ENCODE measurements at places on chromosomes 4 and X.

- no peak for DNase-seq
Measured at GRCh38 chr4:87052615-87053014, 117.8 kb downstream of the AFF1 start.

DNA sequence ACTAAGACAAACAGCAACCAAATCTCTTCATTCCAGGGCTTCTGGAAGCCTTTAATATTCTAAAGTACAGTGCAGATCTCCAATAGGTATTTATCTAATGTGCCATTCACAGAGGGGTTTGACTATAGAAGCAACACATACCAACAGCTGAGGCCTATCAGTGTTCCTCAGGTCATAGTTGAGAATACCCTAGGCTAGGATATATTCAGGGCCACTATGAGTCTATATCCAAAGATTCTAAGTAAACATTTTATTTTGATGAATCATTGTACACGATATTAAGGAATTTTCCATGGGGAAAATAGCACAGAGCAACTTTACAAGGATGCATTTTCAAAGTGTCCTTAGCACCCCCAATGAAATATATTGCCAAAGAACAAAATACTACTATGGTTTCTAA, 9.7 kb downstream of the SMIM10 start:
- DNase-seq = no peak

DNA sequence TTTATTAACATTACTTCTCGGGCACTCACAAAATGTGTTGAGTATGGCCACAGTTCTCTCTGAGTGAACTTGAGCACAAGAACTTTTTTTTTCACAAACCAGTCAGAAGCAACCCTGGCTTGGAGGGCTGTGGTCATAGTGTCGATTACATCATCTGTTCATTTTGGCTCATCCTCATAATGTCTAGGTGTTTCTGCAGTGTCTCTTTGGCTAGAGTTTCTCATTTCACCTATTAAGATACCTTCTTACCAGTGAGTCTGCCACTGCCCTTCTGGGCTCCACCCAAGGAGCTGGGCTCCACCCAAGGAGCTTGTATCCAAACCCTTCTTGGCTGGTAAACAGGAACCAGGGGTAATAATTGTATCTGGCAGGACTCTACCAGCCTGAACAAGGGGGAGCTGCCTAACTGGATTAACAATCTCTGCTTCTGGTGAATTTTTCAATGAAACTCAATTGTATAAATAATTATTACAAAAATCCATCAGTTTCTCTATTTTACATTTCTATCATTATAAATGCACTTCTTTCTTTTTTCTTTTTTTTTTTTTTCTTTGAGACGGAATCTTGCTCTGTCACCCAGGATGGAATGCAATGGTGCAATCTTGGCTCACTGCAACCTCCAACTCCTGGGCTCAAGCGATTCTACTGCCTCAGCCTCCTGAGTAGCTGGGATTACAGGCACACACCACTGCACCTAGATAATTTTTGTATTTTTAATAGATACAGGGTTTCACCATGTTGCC, 667.7 kb upstream of the SLIT2 start:
- no peak for DNase-seq

DNA sequence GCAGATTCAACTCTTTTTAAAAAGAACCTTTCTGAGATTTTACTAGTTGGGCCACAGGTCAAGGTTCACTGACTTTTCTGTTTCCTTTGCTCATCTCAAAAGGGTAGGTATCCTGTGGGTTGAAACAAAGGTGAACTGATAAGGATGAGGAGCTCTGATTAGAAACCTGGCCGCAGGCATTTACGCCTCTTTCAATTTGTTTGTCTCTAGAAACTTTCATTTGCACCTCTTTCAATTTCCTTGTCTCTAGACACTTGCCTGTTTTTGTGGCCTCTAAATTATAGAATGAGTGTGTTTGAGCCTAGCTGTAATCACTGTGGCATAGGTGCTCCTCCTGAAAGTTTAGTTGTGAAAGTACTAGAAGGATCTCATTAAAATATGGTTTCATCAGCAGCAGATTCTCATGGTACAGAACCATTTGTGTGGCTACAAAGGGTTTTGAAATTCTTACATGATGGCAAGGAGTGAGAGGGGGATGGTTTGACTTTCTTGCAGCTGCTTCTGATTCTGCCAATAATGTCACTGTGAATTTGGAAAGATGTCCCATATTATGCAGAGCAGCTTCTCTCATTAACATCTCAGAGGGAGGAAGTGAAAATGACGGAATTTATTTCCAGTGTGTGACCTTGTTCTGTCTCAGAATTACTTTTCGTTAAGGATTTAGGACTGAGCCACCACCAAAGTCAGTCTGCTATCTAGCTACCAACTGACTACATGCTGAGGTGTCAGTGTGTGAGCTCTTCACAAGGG, 142.2 kb downstream of the SH2D1A start:
- DNase-seq = no peak

- no peak for DNase-seq
Measured at GRCh38 chr4:183284965-183285364, 35.1 kb downstream of the CLDN22 start.

DNA sequence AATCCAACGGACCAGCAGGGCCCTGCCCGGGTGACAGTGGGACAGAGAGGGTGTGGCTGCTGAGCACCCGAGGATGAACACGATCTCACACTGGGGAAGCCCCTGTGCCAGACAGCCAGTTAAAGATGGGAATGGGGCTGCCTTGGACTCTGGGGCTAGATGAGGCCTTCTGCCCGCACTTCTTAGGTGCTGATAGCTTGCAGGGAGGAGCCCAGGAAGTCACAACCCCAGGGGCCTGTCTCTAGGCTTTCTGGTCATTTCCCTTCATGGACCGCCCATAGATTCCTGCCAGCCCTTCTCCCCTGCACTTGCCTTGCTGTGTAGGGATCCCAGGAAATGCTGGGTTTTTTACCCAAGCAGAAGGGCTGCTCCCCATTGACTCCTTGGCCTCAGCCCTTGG, 6.2 kb downstream of the ZNF275 start:
- no peak for DNase-seq

GRCh38 chr4:33940281-33940680, 2304.0 kb downstream of the ARAP2 start:
- no peak for DNase-seq

DNA sequence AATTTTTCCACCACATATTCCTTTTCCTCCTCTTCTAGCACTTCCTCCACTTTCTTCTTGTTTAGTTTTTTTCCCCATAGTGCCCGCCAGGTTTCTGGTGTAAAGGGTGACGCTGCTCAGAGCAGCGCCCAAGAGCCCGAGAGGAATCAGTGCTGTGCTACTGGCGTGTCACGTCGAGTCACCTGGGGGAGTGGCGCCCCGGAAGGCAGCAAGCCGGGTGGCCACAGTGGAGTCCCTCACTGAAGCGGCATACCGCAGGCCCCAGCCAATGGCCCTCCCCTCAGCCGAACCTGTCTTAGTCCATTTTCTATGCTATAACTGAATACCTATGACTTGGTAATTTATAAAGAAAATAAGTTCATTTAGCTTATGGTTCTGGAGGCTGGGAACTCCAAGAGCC, 51.5 kb downstream of the SPIN4 start:
- DNase-seq = no peak

DNA sequence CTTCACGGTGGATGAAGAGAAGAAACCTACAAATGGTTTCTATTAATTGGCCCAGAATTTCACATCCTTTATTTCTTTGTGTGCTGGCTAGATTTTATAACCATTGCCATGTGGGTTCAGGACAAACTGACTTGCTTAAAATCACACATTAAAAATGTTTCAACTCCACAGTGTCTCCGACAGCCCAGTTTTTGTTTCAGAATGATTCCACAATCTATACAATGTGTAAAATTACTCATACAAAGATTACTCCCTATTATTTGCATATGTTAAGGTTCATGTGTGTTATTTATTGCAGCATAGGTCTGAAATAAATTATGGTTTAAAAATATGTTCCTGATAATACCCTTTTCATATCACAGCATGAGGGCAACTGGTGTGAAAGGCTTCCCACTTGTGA, 20.6 kb downstream of the DCHS2 start:
- DNase-seq = no peak

- DNase-seq = no peak
Measured at GRCh38 chrX:109918753-109919152, 84.2 kb upstream of the TMEM164 start.

DNA sequence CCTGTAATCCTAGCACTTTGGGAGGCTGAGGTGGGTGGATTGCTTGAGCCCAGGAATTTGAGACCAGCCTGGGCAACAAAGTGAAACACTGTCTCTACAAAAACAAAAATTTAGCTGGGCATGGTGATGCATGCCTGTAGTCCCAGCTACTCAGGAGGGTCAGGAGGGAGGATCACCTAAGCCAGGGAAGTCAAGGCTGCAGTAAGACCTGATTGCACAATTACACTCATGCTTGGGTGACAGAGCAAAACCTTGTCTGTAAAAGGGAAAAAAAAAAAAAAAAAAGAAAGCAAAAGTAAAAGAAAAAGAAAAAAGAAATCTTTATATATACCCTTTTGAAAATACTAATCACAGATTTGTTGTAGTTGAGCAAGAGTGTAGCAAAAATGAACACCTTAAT, 801.0 kb upstream of the IGFBP7 start:
- DNase-seq = no peak

GRCh38 chrX:23782455-23782854, 518 bp upstream of the SAT1 start:
- no peak for DNase-seq

- no peak for DNase-seq
Measured at GRCh38 chrX:43971966-43972961, 926 bp downstream of the NDP start.

DNA sequence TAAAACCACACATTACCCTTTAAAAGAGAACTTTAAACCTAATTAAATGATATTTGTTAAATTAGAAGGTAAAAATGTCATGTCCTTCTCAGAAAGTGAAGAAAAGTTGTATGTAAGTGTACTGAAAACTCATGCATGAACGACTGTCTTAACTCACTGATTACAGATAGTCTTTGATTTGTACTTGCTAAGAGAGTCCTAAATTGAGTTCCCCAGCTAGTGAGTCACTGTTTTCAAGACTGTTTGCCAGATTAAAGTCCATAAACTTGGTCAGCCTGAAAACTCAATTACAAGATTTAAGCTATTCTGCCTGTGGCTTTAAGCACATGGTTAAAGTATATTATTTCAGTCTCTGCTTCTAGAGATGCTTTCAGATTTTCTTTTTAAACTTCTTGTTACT, 124.9 kb upstream of the ZCCHC13 start:
- DNase-seq = no peak

GRCh38 chr4:132062611-132063239, 1086.4 kb upstream of the PCDH10 start:
- DNase-seq = no peak

DNA sequence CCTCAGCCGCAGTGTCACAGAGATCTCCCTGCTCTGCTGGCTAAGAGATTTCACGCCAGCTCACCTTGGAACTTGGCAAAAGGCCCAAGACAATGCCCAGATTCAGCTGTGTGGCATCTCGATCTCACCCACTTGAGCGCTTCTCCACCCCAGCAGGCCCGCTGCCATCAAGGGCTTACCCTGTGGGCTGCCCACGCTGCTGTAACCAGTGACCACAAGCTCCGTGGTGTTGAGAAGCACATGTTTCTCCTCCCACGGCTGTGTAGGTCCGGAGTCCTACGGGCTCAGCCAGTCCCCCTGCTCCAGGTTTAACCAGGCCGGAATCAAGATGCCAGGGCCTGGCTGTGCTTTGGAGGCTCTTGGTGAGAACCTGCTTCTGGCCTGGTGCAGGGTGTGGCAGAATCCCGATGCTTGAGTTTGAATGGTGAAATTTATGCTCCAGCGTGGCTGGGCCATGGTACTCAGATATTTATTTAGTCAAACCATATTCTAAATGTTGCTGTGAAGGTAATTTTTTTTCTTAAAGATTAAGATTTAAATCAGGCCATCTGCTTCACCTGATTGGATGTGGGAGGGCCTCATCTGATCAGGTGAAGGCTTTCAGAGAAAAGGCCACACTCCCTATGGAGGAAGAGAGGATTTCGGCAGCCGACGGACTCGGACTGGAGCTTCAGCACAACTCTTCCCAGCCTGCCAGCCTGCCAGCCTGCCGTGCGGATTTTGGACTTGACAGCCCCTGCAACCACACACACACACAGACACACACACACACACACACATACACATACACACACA, 24.8 kb upstream of the ADRA2C start:
- DNase-seq = no peak

- DNase-seq = no peak
Measured at GRCh38 chr4:65139998-65140397, 530.3 kb downstream of the EPHA5 start.

- DNase-seq = no peak
Measured at GRCh38 chr4:48275247-48275646, 5.6 kb upstream of the TEC start.

- DNase-seq = no peak
Measured at GRCh38 chr4:123446865-123447474, 50.4 kb downstream of the SPRY1 start.

DNA sequence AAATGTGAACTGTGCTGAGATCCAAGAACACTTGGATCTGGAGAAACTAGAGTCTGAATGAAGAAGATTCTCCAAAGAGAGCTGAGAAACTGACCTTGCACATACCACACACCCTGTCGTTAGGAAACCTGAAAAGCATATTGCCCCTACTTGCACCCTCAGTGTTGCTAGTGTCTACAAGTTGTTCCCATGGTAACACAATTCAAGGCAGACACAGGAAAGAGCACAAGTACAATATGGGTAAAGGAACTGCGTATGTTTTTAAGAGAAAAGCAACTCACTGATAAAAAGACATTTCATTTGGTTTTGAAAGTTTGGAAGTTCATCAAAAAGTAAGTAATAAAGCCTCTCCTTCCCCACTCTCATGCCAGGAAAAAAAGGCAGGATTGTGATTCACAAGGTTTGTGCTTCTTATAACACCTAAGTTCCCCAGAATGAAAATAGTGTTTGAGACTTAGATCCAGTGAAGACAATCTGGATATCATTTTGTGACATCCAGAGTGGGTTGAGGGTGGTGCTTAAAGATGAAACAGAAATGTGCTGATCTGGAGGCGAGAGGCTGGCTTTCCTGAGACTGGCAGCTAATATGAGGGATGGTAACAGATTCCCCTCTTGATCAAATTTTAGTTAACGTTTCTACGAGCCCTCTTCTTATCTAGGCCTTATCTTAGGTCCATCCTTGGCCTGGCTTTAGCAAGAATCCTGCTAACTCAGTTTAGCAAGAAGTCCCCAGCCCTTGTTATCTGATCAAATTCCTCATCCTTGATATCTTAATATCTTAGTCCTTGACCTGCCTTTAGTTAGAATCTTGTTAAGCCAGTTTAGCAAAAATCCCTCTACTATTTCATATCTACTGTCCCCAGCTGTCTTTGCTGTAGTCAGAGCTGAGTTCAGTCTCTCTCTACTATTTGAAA, 42.3 kb downstream of the NIPAL1 start:
- no peak for DNase-seq

DNA sequence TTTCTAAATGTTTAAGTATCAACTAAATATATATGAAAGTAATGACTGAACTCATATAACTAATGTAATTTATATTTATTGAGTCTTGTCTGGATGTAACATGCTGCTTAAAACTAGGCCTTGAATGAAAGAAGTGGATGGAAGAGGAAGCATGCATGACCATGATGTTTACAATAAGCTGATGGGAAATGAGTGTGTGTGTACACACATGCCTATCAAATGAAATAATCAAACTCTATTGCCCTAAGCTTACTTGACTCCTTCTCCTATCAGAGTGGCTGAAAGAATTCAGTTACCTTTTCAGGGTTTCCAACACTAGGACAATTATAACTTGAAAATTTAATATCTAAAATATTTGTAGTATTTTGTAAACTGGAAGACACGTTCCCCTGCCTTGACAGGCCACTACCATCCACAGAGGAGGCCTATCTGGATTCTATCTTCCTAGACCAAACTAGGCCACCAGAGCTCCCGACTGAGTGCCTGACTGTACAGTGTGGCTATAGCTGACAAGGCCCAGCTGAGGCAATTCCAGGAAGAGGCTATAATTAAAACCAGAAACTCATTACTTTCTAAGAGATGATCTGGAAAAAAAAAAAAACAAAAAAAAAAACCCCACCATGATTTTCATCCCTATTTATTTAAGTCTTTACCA, 7.6 kb downstream of the ARSJ start:
- no peak for DNase-seq
